OCI-LY7 (cell line): ENCODE measurements at places on chromosomes 1 and 21. TPM values are rescaled to one million over a fixed set of nuclear protein-coding genes. Genes with fewer than 3 reads are reported as not detected.

The COL11A1 gene
- not detected in 2 replicates for total RNA-seq

The NTNG1 gene
- total RNA-seq, result 5.9 and 6.2 TPM in 2 replicates

- no peak for DNase-seq
Measured at GRCh38 chr1:232622981-232623380, 7.0 kb downstream of the SIPA1L2 start.

DNA sequence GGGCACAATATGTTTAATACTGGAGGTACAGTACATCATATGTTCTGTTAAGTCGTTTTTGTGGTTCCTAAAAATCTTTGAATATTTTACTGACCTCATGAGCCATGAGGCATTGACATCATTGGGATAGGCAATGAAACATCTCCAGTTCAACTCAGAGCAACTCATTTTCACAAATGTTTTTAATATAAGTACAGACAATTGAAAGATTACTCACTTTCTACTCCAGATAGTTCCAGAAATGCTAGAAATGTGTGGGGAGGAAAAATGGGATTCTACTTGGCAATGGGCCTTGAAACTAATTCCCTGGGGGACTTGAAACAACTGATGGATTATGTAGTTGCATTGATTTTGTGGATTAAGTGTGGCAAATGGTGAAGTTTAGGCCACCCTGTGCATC is 7.2 kb upstream of the C8B start:
- no peak for DNase-seq

DNA sequence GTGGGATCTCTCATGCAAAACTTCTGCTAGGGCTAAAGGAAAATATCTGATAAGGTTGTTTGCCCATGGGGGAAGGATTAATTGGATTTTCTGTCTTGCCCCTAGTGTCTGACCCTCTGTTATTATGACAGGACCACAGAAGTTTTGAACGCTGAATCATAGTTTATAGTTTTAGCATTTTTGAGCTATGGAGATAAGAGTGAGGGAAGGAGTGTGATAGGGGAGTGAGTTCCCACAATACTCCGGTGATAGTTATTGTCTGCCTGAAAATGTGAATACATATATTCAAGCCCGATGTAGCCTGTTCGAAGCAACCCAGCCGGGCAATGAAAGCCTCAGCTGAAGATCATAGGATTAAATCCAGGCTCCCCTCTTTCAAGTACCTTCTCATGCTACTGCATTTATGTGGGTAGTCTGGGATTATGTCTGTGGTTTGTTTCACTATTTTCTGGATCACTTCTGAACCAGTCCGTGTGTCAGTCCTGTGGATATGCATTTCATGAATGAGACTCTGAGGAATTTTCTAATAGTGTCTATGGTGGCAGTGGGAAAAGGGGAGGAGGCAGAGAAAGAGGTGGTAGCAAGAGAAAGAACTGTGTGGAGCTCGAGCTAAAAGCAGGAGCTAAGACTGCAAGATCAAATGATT is 258.7 kb downstream of the DISC1 start:
- DNase-seq, result no peak
